ENCODE measurements at places on chromosomes 1 and 21. TPM values are rescaled to one million over a fixed set of nuclear protein-coding genes. Genes with fewer than 3 reads are reported as not detected.

DNA sequence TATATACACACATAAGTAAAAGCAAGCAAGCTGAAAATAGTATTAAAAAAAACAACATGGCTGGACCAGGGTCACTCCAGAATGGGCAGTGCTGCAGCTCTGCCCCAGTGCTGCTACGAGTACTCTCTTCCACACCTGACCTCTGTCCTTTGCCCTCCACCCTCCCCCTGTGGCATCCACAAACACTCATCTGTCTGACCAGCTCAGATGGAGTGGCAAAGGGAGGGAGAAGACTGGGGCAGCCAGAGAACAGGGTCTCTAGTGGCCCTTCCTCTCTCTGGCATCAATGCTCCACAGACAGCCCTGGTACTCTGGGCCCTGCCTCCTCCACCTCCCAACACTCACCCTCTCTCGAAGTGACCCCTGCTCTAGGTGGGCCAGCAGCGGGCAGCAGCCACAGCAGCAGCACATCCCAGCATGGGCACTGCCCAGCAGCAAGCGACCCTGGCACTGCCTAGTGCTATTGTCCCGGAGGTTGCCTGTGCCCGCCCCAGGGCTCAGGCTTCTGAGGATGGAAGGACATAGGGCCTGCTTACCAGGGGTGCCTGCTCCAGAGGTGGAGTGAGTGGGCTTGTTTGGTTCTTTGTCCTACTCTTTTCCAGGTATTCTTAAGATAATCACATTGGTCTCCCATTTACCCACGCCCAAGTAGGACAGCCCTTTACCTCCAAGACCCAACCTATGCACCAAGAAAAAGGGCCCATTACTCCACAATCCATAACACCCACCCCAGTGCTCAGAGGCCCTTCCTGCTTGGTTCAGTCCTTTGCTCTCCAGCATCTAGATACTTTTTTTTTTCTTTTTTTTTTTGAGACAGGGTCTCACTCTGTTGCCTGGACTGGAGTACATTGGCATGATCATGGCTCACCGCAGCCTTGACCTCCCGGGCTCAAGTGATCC lies 6.2 kb downstream of the ARHGEF2 start:
- no peak for DNase-seq

- DNase-seq = no peak
Measured at GRCh38 chr1:30807318-30808066, 49.9 kb upstream of the LAPTM5 start.

The NDUFS2 gene
- total RNA-seq = 106 TPM

- no peak for DNase-seq
Measured at GRCh38 chr1:85311818-85312217, 35.4 kb upstream of the BCL10 start.

The GTF2B gene
- total RNA-seq = 9.7 TPM

DNA sequence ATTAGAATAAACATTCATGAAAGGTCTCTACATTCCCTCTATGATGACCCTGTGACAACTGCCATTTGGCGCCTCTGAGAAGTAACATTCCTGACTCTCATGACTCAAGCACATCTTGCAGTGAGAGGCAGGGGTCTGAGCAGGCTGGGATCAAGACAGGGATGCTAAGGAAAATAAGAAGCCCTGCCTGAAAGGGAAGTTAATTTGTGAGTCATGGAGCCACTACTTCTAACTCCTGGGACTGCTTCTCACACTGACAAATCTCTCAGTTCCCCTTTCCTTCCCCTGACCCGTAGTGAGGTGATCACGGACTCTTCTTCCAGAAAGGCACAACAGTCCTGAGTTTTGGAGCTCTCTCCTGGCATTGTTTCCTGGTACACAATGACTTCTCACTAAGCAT lies 231.9 kb downstream of the TNR start:
- no peak for DNase-seq
